ENCODE measurements at places on chromosomes 7 and 10. TPM values are rescaled to one million over a fixed set of nuclear protein-coding genes. Genes with fewer than 3 reads are reported as not detected.

DNA sequence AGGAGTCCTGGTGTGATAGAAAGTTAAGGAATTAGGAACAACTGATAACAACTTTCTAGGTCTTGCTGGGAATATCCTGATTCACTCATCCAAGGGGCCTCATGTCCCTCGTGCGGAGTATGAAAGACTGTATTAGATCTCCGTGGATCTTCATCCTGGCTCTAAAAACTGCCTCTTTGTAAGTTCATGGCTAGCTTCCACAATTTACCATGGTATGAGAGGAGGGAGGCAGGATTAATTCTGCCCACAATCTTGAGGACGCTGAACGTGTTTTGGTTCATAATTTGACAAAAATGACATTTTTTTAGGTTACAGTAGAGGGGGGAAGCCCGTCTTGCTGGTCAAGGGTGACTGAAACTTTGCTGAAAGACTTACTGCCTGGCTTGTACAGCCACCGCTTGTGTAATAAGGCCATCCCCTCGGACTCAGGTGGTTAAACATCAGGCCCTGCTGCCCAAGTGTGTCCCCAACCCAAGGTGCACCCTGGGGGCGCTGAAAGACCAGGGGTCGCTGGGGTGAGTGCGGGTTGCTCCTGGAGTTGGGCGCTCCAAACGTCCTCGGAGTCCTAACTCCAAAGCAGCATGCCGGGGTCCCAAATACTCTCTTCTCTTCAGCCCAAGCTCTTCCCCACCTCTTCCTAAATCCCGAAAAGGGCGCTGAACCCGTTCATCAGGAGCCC lies 733 bp downstream of the HIBADH start:
- no peak for DNase-seq

OIT3 gene
- total RNA-seq = not detected

GRCh38 chr7:67486401-67486800 lies 489.8 kb downstream of the TYW1 start:
- no peak for DNase-seq

GRCh38 chr10:26650406-26650805 lies 47.1 kb upstream of the PDSS1 start:
- DNase-seq = no peak

DNA sequence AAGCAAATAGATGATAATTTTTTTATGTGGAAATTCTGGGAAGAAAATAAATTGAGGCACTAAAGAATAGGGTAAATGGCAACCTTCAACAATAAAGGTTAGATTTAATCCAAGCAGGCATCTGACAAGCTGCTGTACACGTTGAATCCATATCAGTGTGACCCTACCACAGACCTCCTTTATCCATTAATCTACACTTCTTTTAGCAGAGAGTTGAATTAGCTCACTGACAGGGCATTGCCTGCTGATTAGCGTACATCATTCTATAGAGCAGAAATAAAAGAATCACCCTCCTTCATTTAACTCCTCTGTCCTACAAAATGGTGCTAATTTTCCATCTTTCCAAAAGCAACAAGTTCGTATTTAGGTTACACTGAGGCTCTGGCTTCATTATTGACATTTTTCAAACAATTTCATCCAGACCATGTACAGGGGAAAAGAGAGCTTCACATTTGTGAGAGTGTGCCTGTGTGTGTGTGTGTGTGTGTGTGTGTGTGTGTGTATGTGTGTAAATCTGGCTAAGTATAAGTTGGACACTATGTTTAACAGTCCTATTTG lies 356.0 kb downstream of the TFEC start:
- no peak for DNase-seq

TAS2R5 gene
- total RNA-seq = 0.50 TPM

DNA sequence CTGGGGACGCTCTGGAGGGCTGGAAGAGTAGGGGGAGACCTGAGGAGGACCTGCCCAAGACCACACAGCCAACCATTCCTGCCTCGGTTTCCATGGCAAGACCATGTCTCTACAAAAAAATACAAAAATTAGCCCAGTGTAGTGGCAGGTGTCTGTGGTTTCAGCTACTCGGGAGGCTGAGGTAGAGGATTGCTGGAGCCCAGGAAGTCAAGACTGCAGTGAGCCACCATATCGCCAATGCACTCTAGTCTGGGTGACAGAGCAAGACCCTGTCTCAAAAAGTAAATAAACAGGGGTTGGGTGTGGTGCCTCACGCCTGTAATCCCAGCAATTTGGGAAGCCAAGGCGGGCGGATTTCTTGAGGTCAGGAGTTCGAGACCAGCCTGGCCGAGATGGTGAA lies 48.7 kb downstream of the CLIP2 start:
- DNase-seq = no peak

DNA sequence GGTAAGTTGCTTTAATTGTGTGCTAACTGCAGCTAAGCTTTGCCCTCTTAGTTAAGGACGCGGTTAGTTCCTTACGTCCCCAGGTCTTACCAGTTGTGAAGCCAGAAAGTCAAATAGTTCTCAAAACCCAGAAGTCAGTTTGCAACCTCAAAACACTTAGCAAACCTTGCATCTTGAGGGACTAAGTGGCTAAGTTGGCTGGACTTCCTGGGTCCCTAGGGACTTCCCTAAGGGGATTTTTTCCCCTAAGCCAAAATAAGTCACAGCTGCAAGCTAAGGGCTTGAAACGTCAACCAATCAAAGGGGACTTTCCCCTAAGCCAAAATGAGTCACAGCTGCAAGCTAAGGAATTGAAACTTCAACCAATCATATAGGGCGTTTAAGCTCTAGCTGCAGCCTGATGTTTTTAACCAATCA lies 36.2 kb upstream of the HECW1 start:
- no peak for DNase-seq

DNA sequence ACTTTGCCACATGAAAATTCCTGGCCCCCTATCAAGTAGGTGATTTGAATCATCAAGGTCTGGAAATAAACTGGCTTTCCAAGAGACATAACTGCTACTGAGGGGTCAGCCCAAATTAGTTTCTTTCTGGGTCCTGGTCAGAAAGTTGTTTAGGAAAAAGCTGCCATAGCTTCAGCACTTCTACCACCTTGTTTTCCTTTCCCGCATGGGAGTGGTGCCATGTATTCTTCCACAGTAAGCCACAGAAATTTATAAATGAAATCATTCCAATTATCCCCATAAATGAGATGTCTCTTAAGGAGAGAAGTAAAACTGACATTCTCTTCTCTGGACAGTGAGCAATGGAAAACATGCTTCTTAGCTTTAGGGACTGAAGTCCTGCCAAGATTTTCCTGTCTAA lies 80.8 kb downstream of the PHYHIPL start:
- no peak for DNase-seq

GRCh38 chr10:79387974-79388850 lies 40.9 kb downstream of the PPIF start:
- DNase-seq = no peak

GRCh38 chr10:87547734-87548311 lies 43.1 kb downstream of the MINPP1 start:
- no peak for DNase-seq

EVX1 gene
- not detected for total RNA-seq

DNA sequence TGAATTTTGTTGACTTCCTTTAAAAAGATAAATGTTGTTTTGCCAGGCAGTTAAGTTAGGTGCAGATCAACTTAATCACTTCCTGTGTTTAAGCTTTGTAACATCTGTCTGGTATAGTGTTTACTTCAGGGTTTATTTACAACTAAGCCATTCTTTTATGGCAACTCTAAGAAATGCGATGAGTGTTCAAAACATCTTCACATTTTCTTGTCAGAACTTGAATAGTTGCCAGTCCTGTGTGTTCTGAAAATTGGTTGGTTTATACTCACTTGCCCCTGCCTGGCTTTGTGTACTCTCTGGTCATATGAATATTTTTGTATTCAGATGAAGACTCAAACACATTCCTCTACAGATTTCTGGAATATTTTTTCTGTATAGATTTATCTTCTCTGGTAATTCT lies 327.2 kb downstream of the MDFIC start:
- no peak for DNase-seq

DNA sequence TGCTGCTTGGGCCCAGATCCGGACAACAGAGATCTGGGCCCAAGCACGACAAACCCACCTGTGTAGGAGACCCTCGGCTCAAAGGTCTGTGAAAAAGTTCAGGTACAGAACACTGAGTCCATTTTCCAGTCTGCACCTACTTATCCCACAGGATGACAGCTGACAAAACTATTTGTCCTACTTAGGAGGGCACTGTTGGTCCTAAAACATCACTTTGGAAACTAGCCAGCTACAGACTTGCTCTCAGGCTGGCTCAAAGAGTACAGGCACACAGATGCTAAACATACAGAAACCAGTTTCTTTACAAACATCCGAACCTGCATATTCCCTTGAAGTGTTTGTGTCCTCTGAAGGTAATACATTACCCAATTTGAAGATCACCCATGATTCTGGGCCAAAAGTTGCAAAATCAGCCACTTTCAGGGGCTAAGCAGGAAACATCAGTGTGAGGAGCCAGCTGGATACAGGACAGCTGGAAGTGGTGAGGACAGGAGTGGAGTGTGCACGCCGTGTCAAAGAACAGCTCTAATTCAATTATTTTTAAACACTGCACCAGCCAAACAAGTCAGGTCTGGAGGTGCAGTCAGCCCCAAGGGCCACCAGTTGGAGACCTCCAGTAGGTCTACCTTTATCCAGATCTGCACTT lies 88.5 kb downstream of the NOC3L start:
- DNase-seq = no peak

CRTAC1 gene
- 5.8 TPM for total RNA-seq

SP8 gene
- not detected for total RNA-seq

ADARB2 gene
- 2.3 TPM for total RNA-seq

- DNase-seq = no peak
Observed at GRCh38 chr10:77840636-77841035, 85.9 kb downstream of the DLG5 start.

- DNase-seq = no peak
Observed at GRCh38 chr7:121397361-121397760, 1.3 kb upstream of the FAM3C start.

DNA sequence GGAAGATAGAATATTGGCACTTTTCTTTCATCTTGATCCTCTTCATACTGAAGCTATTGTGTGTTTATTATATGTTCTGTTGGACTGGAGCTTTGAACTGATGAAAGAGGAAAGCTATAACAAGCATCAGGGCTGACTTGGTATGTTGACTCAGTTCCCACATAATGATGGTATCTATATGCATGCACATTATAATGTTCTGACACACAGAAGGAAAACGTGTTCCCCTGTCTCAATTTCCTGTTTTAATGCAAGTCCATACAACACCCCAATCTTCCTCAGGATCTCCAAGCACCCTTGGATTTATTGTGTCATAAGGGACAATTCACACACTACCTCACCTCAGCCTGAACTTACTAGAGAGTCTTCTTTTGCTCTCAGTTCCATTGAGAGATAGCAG lies 8.3 kb upstream of the WASL start:
- no peak for DNase-seq

DNA sequence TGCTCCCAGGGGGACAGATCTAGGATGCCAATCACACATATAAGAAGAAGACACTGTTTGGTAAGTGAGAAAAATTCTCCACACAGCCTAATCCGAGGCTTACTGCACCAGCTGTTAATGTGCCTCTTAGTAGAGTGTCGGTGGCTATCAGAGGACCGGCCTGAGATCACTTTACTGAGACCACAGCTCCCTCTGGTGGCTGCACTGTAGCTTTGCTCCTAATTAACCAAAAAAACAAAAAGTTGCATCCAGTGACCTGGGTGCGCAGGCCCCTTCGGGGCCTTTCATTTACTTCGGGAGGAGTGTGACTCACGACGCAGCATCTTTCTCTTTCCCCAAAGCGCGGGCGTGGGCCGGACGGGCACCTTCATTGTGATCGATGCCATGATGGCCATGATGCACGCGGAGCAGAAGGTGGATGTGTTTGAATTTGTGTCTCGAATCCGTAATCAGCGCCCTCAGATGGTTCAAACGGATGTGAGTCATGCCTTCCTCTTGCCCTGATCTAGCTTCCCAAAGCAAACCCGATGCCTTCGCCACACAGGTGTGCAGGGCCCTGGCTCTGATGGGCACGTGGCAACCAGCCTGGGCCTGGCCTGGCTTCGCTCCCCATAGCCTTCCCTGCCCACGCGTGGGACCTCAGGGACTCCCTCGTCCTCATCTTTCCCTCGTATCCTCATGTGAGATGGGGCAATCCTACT lies 56.7 kb downstream of the MKI67 start:
- no peak for DNase-seq

DNA sequence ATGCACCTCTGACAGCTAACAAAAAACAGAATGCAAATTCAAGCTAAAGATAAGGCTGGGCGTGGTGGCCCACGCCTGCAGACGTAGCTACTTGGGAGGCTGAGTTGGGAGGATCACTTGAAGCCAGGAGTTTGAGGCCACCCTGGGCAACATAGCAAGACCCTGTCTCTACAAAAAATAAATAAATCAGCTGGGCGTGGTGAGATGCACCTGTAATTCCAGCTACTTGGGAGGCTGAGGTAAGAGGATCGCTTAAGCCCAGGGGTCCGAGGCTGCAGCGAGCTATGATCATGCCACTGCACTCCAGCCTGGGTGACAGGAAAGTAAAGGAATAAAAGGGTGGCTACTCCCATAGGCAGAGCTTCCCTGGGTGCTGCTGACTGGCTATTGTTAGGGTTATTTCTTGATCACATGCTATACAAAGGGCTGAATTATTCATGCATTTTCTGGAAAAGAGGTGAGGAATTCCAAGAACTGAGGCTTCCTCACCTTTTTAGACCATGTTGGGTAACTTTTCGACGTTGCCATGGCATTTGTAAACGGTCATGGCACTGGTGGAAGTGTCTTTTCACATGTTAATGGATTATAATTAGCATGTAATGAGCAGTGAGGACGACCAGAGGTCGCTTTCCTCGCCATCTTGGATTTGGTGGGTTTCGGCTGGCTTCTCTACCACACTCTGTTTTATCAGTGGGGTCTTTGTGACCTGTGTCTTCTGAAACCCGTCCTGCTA lies 6.9 kb upstream of the PSMG3 start:
- DNase-seq = no peak

- no peak for DNase-seq
Observed at GRCh38 chr10:47257396-47258120, 42.4 kb upstream of the GDF10 start.

DNA sequence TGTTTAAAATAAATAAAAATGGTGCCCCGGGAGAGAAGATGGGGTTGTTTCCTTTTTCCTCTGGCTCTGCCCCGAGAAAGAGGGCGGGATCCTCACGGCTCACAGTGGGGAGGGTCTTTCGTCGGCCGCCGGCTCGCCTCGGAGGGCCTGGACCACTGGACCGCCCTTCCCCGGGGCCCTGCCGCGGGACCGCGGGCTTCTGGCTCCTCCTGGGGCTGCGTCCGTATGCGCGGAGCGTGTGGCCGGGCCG lies 3.5 kb upstream of the IGF2BP3 start:
- peak; percentile 50 for DNase-seq
